ENCODE measurements at places on chromosomes 11 and 22.
A peak's percentile ranks its signal among the peaks of the same experiment; 100 is the strongest.

DNA sequence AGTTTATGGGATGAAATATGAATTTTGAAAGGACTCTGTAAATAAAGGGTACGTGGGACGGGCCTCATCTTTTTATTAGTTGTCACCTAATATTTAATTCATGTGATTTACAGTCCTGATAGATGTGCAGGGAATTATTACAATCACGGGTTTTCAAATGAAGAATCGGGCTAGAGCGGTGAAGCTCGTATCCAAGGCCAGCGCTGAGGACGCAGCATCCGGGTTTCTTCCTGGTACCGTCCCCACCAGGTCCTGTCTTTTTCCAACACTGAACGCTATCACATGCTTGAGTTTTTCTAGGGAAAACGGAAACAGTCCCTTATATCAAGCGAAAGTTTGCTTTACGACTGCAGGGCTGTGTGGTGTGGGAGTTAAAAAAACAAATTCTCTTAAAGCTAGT, 787 bp downstream of the SMDT1 start:
- no peak for DNase-seq

GRCh38 chr22:47328550-47329243, 566.2 kb downstream of the TBC1D22A start:
- DNase-seq = peak; percentile 72

DNA sequence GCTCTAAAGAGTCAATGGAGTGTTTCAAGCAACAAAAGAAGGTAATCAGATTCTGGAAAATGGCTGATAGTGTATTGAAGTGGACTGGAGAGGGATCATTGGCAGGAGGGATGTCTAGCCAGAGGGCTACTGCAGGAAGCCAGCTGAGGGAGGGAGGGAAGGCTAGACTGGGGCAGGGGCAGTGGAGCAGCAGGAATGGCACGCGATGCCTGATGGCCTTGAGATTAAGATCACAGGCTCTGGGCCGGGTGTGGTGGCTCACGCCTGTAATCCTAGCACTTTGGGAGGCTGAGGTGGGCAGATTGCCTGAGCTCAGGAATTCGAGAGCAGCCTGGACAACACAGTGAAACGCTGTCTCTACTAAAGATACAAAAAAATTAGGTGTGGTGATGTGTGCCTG, 47.5 kb upstream of the PRDM11 start:
- DNase-seq = no peak

- no peak for DNase-seq
Measured at GRCh38 chr11:29432719-29433325, 584.0 kb downstream of the KCNA4 start.

GRCh38 chr22:39530692-39531331, 1.7 kb downstream of the RPS19BP1 start:
- DNase-seq = no peak

GRCh38 chr22:19823902-19824211, 30.8 kb downstream of the GNB1L start:
- no peak for DNase-seq

DNA sequence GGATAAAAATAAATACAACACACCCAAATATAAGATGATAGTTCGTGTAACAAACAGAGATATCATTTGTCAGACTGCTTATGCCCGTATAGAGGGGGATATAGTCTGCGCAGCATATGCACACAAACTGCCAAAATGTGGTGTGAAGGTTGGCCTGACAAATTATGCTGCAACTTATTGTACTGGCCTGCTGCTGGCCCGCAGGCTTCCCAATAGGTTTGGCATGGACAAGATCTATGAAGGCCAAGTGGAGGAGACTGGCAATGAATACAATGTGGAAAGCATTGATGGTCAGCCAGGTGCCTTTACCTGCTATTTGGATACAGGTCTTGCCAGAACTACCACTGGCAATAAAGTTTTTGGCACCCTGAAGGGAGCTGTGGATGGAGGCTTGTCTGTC, 4.9 kb downstream of the IFT46 start:
- DNase-seq = no peak

DNA sequence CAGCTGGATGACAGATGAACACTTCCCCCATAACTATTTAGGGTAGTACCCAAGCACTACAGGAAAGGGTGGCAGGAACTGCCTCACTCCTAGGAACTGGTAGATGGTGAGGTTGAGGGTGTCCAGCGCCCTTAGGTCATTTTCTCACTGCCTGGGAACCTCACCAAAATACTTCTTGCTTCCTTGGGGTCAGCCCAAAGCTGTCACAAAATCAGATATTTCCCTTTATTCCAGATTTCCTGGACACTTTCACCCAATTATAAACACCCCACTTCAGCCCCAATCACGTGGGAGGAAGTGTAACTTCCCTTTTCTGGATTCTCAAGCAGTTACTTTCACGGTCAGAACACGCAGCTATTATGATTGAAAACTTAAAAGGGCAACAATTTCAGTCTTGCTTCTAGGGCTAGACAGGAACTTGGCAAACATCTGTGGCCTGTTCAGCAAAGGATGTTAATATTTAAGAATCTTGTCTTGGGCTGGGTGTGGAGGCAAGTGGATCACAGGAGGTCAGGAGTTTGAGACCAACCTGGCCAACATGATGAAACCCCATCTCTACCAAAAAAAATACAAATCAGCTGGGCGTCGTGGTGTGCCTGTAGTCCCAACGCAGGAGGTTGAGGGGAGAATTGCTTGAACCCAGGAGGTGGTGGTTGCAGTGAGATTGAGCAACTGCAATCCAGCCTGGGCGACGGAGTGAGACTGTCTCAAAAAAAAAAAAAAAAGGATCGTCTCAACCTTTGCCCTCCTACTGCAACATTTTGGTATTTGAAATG, 4.0 kb downstream of the FTH1 start:
- DNase-seq = no peak

GRCh38 chr11:69075421-69076128, 26.8 kb downstream of the TPCN2 start:
- DNase-seq = peak; percentile 34

GRCh38 chr11:69250186-69251056, 43.5 kb upstream of the MYEOV start:
- DNase-seq = no peak

DNA sequence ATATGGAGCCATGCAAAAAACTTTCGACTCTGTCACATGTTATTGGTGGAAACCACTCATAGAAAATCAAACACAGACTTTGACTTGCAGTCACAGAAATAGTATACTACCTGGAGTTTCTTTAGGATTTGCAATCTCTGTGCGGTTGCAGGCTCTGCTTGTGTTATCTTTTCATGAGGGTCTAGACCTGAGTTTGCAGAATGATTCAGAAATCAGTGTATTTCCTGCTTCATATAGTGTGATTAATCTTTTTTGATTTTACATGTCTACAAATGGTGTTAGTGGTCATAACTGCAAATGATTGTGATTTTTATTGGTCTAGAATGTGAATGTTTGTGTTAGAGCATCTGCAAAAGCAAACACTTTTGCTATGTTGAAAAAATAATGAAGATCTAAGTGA, 690.2 kb downstream of the NTM start:
- DNase-seq = no peak

DNA sequence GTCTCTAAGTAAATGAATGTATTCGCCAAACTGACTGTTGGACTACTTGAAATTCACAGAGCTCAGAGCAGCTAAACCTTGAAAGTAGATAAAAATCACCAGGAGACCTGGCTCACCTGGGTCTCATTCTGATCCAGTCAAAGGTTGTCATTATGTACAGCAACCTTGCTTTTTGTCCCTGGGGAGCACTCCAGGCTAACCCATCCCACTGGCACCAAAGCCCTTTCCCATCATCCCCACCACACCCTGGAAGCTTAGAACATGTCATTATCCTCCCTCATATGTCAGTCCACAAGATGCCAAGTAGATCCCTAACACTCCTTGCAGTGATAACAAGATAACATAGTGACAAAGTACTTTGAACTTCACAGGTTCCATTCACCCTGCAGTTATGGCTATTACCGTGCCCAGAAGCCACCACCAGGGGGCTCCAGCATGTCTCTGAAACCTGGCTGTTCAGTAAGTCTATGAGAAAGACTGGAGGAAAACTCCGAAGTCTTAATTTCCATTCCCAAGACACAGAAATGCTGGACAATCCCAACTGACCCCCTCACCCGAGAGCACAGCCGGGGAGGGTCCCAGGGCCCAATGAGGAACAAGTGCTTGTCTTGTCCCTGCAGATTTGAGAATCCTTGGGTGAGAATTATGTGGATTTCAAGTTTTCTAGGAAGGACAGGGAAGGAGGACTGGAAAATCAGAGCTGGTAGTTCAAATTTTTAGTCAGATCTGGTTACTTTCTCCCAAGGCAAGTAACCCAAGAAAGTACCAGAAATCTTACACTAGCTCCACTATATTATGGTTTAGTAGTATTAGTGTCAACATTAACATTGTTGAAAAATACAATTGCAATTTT, 43.0 kb upstream of the USP47 start:
- DNase-seq = no peak

- no peak for DNase-seq
Measured at GRCh38 chr11:1252371-1253102, 29.7 kb downstream of the MUC5B start.

- DNase-seq = no peak
Measured at GRCh38 chr11:87779276-87780067, 395.8 kb downstream of the RAB38 start.

DNA sequence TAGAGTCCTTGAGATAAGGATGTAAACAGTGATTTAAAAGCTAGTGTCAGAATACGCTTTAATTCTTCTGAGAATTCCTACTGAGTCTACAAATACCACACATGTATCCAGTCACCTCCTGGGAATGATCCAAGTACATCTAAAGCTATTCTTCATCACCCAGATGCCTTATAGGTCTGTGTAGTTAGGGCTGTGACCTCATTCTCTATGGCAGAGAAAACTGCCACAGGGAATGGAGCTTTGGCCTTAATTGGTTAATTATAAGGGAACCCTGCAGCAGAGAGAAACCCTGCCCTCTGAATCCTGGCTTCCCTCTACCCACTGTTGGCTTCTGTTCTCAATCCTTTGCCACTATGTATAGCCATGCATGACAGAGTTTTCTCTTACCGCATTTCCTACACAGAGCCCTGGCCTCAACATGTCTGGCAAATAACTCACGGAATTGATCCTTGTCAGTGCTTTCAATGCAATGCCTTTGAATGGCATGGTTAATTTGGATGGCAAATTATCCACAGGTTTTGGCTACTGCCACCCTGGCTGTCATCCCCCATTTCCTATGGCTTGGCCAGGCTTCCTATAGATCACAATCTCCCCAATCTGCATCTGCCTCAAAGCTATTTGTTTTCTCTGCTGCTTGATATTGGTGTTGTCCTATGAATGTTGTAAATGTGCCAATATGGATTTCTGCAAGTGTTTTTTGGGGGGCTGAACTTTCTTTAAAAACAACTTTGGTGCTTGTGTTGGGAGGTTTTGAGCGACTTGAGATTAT, 2.9 kb downstream of the DIXDC1 start:
- peak; percentile 67 for DNase-seq

DNA sequence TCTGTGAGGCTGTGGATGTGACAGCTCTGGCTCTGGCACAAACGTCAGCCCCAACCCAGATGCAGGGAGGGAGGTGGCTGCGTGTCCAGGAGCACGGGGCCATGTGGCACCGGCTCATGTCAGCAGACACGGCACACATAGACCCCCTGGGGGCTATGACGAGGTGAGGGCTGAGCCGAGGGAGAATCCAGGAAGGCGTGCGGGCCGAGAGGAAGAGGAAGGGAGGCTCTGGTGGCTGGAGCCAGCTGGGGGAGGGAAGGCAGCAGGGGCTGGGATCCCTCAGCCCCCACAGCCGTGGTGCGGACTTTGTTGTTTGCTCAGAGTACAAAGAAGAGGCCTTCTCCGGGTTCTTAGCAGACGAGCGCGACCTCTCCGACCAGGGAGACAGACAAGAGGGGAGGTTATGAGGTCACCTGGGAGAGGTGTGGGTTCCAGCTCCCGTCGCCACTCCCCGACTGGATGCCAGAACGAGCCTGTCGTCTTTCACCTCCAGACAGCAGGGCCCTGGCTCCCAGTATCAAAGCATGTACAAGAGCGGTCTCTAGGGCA, 46.1 kb downstream of the CDKN1C start:
- DNase-seq = no peak

Data from fibroblast of skin of left biceps (primary cell).